ENCODE measurements at places on chromosomes 2 and 18. TPM values are rescaled to one million over a fixed set of nuclear protein-coding genes. Genes with fewer than 3 reads are reported as not detected.

CAPN13 gene
- total RNA-seq, result 0.52 TPM

PARD3B gene
- total RNA-seq, result 5.8 TPM

RFX8 gene
- not detected for total RNA-seq

TMEM198 gene
- 6.1 TPM for total RNA-seq

CHRND gene
- total RNA-seq, result 0.14 TPM

DCC gene
- total RNA-seq, result 2.3 TPM

APOB gene
- total RNA-seq, result under 0.01 TPM

ADCYAP1 gene
- total RNA-seq, result 0.16 TPM

AQP12B gene
- total RNA-seq, result 0.52 TPM

ERMN gene
- total RNA-seq, result 3.8 TPM

TYMS gene
- total RNA-seq, result 103 TPM

ERBB4 gene
- total RNA-seq, result 0.16 TPM

MAP3K19 gene
- total RNA-seq, result not detected

LOXHD1 gene
- total RNA-seq, result 0.26 TPM

CRYGD gene
- 1.1 TPM for total RNA-seq

SPDYA gene
- total RNA-seq, result 0.92 TPM

Data from motor neuron (in vitro differentiated cells).